AG08396 (cell line): ENCODE measurements at places on chromosomes 1 and 21.
A peak's percentile ranks its signal among the peaks of the same experiment; 100 is the strongest.

DNA sequence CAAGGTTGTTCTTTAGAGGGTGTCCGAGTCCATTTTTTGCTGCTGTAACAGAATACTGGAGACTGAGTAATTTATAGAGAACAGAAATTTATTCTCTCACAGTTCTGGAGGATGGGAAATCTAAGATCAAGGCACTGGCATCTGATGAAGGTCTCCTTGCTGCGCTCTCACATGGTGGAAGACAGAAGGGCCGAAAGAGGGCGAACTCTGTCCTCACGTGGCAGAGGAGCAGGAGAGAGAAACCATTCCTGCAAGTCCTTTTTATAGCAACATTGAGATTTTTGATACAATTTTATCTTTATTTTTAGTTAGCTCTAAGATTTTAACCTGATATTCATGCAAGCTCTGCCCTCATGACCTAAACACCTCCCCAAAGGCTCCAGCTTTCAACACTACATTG is 48.3 kb downstream of the ATG4C start:
- DNase-seq: no peak

DNA sequence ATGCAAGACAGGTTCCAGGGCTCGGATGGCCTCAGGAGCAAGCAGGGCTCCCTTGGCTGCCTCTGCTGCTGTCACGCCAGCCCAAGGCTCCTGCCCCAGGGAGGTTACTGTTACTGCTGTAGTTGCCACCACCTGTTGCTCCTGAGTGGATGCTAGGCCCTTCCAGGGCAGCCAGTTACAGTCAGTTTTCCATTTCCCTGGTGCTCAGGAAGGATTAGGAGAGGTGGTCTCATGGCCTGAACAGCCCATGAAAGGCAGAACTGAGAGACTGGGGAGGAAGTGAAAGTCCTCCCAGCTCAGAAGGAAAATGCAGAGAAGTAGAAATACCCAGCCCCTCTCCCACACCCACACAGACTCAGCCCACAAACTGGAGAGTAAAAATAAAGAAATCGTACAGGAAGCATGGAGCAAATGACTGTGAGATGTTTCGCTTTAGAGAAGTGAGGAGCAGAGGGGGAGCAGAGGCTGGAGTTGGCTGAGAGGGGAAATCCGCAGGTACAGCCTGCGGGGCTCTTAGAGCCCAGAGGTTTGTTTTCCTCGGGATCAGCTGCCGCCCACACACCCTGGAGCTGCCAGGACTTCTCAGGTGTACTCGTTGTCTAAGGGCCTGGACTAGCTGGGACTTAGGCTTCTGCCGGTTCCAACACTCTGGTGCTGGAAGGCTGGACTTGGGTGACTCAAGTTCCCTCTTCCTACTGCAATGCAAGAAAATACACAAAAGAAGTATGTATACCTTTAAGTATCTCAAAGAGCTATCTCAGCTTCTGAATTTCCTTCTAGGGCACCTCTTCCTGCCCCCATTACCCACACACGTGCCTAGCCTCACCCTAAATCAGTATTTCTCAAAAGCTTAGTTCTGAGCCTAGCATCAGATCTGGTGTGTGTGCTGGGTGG is 2.3 kb downstream of the IL6R start:
- no peak for DNase-seq

GRCh38 chr1:112904831-112905261 is 51.1 kb downstream of the SLC16A1 start:
- DNase-seq: no peak

DNA sequence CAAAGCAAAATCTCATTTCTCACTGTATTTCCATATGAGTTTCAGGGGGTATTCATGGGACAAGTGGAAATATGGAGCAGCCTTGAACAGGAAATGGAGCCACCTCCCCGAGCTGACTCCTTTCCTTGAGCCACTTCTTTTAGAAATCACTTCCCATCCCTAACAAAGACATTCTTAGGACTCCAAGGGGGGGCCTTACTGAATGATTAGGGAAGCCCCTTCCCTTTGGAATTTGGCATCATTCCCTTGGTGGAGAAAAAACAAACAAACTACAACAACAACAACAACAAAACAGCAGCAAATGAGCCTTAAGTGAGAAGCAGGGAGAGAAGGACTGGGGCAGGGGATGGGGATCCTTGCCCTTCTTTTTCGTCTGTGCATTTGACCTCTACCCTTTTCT is 278.3 kb downstream of the ZNF648 start:
- no peak for DNase-seq

DNA sequence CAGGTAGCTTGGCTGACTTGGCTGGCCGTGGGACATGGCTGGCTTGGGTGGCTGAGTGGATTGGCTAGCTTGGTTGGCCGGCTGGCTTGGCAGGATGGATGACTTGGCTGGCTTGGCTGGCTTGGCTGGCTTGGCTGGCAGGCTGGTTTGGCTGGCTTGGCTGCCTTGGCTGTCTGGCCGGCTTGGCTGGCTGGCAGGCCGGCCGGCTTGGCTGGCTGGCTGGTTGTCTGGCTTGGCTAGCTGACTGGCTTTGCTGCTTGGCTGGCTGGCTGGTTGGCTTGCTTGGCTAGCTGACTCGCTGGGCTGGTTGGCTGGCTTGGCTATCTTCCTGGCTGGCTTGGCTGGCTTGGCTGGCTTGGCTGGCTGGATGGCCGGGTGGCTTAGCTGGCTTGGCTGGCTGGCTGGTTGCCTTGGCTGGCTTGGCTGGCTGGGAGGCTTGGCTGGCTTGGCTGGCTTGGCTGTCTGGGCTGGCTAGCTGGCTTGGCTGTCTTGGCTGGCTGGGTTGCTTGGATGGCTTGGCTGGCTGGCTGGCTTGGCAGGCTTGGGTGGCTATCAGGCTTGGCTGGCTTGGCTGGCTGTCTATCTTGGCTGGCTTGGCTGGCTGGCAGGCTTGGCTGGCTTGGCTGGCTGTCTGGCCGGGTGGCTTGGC is 129.7 kb upstream of the FAM72C start:
- no peak for DNase-seq

DNA sequence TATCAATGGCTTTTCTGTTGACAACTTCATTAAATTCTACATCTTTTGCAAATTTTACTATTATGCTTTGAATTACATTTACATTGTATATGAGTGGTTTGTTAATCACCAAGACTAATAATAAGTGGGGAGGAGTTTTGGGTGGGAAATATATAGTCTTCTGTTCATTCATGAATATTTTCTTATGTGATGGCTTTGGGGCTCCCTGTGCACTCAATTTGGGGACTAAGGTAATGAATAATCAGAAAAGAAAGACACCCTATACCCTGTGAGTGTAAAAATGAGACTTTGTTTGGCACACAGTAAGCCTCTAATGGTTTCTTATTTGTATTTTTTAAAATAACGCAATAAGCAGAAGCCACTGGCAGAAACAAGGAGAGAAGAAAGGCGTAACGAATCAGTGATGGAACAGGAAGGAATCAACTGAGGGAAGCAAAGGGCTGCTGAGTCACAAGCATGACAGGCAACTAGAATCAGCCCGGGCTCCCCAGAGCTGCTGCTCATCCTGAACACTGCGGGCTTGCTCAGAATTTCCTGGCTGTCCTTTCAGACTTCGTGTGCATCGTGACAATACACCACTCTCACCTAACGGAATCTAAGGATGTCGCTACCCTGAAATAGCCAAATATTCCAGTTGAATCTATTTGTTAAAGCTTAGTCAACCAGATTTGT is 20.8 kb upstream of the RGS2 start:
- DNase-seq: peak; percentile 58

GRCh38 chr1:200464784-200465400 is 55.1 kb upstream of the ZNF281 start:
- no peak for DNase-seq

GRCh38 chr1:24906760-24907490 is 23.2 kb downstream of the RUNX3 start:
- DNase-seq: no peak

DNA sequence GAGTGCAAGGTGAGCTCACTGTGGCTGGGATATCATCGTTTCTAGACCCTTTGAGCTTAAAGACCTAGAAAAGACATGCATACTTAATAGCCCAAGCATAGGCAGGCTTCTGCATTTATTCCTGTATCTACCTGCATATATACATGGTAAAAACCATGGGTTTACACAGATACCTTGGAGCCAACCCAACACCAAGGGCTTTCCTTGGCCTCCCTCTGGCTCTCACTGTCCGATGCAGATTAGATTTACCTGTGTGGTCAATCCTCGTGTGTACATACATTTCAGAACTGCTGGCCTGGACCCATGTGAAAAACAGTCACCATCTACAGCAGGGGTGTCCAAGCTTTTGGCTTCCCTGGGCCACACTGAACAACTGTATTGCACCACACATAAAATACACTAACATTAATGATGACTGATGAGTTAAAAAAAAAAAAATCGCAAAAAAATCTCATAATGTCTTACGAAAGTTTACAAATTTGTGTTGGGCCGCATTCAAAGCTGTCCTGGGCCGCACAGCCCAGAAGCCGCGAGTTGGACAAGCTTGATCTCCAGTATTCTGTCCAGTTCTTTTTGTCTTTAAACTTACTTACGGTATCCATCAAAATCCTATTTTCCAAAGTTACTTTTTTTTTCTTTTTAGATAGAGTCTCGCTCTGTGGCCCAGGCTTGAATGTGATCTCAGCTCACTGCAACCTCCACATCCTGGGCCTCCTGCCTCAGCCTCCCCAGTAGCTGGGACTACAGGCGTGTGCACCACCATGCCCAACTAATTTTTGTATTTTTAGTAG is 43.5 kb downstream of the WDR4 start:
- no peak for DNase-seq

- DNase-seq: no peak
Observed at GRCh38 chr1:228307218-228308023, 99.2 kb downstream of the TRIM11 start.

- DNase-seq: no peak
Observed at GRCh38 chr1:12340544-12340930, 110.7 kb downstream of the VPS13D start.

GRCh38 chr21:44376606-44377005 is 23.2 kb downstream of the TRPM2 start:
- DNase-seq: no peak

DNA sequence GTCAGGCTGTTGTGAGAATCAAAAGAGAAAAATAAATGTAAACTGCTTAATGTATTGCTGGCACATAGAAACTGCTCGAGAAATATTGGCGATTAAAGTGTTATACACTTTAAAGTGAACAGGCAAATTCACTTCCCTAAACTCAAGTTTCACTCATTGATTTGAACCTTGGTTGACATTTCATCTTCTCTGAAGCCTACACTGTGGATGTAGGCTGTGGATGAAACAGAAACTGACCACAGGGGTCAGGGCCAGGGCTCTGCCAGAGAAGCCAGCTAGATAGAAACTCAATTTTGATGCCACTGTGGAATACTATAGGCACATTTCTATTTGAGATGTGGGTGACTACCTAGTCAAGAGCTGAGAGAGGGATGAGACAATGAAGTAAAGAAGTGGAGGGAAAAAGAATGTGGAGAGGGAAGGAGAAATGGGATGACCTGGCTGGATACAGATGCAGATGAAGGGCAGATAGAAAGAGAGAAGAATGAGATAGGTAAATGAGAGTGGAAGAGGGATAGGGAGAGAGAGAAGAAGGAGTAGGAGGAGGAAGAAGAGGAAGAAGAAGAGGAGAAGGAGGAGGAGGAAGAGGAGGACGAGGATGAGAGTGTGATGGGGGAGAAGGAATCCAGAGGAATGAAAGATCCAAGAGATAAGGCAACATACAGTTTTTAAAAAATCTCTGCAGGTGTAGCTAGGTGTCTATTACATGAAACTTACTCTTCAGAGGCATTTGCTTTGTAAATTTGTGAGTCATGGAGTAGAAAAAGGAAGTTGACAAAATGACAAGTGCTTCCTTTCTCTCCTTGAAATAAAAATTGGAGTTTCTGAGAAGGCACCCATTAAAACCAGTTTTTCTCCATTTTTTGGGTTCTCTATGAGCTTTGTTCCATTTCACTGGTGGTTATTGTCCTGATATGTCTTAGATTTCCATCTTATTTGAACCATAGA is 17.4 kb upstream of the CD1D start:
- DNase-seq: no peak

DNA sequence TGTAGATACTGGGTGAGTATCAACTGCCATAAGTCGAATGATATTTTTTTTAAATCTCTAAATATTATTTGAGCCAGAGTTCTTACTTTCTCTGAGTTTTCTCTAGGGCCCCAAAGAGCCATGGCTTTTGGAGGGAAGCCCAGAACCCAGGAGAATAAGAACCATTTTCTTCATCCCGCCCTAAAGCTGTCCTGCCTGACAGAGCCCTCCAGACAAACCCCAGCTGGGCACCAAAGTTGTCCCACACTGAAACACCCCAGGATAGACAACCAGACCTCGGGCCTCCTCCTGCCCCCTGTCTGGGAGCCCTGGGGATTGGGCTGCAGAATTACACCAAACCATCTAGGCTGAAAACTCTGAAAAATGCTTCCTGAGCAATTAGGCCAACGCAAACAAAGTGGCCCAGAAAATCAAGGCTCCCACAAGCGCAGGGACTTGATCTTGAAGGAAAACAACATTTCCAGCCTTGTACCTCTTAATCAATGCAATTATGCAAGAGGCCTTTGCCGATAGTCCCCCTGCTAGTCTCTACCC is 113.1 kb downstream of the RRAGC start:
- DNase-seq: no peak
